ENCODE measurements at places on chromosomes 5 and 9.

DNA sequence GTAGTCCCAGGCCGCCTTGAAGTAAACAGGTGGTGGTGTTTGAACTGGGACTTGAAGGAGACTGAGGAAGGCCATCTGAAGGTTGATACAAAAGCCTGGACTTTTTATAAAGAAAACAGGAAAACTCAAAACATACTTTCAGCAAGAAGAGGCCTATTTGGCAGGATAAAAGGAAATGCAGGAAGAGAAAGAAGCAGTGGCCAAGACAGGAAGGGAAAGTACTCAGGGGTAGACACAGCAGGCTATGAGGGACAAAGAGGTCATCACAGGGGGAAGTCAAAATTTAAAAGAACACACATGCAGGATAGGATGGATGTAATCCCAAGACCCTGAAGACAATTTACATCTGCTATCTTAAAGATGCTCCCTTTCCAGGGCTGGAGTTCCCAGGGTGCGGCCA is 13.0 kb downstream of the TLE1 start:
- DNase-seq = no peak

DNA sequence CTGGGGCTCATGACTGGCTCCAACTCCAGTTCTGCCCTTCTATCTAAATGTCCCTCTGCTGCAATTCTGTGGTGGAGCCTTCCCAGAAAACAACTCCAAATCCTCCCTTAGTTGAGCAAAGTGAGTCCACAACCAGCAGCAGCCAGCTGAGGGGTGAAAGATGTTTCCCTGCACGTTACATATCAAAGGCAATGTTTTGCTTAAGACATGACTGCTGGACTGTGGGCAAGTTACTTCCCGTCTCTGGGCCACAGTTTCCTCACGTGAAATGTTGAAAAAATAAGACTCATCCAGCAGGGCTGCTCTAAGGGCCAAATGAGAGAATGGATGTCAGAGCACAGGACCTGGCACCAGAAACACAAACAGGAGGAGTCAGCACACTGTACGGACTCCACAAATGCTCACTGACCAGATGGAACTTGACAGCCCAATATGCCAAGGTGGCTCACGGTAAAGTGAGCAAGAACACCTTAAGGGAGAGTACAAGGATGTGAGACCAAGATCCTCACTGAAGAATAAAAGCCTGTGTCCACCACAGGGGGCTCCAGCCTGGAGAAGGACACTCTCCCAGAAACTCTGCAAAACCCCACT is 138.4 kb upstream of the ABCA1 start:
- DNase-seq = no peak

DNA sequence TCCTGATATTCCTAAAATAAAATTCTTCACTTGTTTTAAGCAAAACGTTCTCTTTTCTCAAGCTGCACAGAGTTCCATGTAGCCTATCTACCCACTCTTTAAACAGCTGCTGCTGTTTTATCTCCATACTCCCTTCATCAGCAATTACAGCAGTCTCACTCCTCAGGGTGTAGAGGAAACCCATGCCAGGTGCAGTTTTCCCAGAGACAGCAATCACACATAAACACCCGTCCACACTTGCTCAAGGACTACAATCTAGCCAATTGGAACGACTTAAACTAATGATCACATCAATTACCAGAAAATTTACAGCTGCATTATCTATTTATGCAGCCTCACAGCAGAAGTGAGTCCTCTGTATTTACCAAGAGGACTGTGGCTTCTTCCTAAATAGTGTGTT is 141.7 kb downstream of the HTR1A start:
- DNase-seq = no peak

- no peak for DNase-seq
Measured at GRCh38 chr9:120925535-120926396, 830 bp downstream of the TRAF1 start.
